ENCODE measurements at places on chromosomes 7 and 10.
A peak's percentile ranks its signal among the peaks of the same experiment; 100 is the strongest.

GRCh38 chr10:108393089-108393488 is 1228.6 kb upstream of the SORCS1 start:
- no peaks in the 10 kb centered on the region for H3K27me3 ChIP-seq
- H3K27ac ChIP-seq: no peak overlapping the region
- DNase-seq: no peak
- no peaks in the 10 kb centered on the region for H3K36me3 ChIP-seq
- H3K4me1 ChIP-seq: no peaks in the 10 kb centered on the region

GRCh38 chr7:1211611-1212010 is 21.1 kb upstream of the UNCX start:
- peaks cover 10% of the 10 kb centered on the region for H3K27me3 ChIP-seq
- no peaks in the 10 kb centered on the region for H3K4me1 ChIP-seq
- DNase-seq: no peak
- no peak overlapping the region for H3K4me3 ChIP-seq
- no peaks in the 10 kb centered on the region for H3K36me3 ChIP-seq
- H3K27ac ChIP-seq: no peak overlapping the region

- H3K27ac ChIP-seq: no peak overlapping the region
- no peak for DNase-seq
- no peaks in the 10 kb centered on the region for H3K36me3 ChIP-seq
- no peaks in the 10 kb centered on the region for H3K4me1 ChIP-seq
These were observed 129.1 kb downstream of the PRKG1 start for GRCh38 chr10:51203359-51203758.

GRCh38 chr7:103065667-103066066 is 8.9 kb downstream of the FBXL13 start:
- no peaks in the 10 kb centered on the region for H3K36me3 ChIP-seq
- peaks cover 3% of the 10 kb centered on the region for H3K27me3 ChIP-seq
- DNase-seq: peak; percentile 31
- no peak overlapping the region for H3K27ac ChIP-seq

DNA sequence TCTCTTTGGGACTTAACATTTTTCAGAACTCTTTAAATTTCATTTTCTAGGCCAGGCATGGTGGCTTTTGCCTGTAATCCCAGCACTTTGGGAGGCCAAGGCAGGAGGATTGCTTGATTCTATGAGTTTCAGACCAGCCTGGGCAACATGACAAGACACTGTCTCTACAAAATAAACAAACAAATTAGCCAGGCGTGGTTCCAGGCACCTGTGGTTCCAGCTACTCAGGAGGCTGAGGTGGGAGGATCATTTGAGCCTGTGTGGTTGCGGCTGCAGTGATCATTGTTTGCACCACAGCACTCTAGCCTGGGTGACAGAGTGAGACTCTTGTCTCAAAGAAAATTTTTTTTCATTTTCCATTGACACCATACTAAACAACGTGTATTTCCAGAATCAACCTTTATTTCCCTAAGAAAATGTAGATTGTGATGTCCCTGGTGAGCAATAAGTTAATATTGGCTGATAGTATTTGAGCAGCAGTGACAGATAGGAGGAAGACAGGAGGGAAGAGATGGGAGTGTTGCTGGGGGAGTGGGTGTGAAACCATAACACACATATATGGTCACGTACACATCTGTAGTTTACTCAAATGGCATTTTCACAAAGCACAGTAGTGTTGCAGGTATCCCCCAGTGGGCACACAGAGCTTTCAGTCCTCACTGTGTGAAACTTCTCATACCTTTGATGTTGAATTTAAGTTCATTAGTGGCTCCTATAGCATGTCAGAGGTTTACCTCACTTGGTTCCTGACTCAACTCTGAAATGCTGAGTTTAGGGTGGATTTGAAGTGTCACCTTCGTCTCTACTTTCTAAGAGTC is 205.6 kb downstream of the AUTS2 start:
- no peaks in the 10 kb centered on the region for H3K36me3 ChIP-seq
- H3K4me1 ChIP-seq: peaks cover 19% of the 10 kb centered on the region
- H3K27ac ChIP-seq: peak overlapping the region; percentile 13

GRCh38 chr7:12695965-12696364 is 8.5 kb downstream of the ARL4A start:
- no peaks in the 10 kb centered on the region for H3K27me3 ChIP-seq
- H3K27ac ChIP-seq: no peak overlapping the region
- no peak for DNase-seq
- no peak overlapping the region for H3K4me3 ChIP-seq
- H3K36me3 ChIP-seq: no peaks in the 10 kb centered on the region

DNA sequence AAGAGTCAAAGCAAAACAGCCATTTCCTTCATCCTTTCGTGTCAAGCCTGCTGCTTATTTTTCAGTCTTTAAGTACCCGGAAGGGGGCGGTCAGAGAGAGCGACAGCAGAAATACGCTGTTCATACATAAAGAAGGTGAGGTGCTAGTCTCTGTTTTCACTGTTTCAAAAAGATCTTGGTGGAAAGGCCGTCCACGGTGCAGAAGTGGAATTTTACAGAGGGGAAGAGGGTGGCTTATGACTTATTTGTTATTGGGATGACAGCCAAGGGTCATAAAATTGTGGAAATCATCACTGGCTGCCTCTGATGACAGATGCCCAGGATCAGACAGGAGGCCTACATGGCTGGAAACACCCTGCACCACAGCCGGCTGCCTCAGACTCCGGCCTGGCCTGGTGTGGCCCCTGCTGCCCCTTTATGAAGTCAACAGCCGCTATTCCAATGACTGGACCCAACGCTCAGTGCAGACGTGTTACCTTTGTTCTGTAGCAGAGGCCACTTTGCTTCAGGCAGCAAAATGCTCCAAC is 57.0 kb downstream of the HIPK2 start:
- no peak for DNase-seq
- H3K27me3 ChIP-seq: no peaks in the 10 kb centered on the region
- H3K36me3 ChIP-seq: peaks cover 8% of the 10 kb centered on the region
- H3K4me3 ChIP-seq: no peak overlapping the region
- H3K27ac ChIP-seq: no peak overlapping the region

DNA sequence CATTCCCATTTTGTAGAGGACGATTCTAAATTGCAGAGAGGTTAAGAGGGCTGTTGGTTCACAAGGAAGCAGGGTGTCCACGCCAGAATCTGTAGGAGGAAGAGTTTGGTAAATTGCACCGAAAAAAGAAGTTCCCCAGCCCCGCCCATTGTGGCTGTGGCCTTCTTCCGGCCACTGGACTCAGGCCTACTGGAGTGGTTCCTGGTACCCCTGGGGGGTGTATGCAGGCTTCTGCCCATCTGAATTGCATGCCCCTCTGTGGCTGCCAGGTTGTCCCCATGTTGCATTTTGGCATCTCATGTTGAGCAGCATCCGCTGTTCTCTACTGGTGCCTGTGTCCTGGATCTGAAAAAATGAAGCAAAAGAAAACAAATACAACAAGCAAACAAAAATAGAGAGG is 234.2 kb downstream of the WDR11 start:
- DNase-seq: no peak
- peaks cover 5% of the 10 kb centered on the region for H3K27me3 ChIP-seq
- H3K27ac ChIP-seq: no peak overlapping the region
- no peaks in the 10 kb centered on the region for H3K36me3 ChIP-seq

Measured in memory B cell (primary cell).